ENCODE measurements at places on chromosomes 4 and X.

- no peak for DNase-seq
These were observed 80.9 kb upstream of the MSANTD1 start for GRCh38 chr4:3168029-3168428.

- no peak for DNase-seq
These were observed 25.0 kb upstream of the TRPC5OS start for GRCh38 chrX:111850975-111851374.

GRCh38 chr4:148016063-148016637 is 284.3 kb downstream of the ARHGAP10 start:
- DNase-seq, result no peak

DNA sequence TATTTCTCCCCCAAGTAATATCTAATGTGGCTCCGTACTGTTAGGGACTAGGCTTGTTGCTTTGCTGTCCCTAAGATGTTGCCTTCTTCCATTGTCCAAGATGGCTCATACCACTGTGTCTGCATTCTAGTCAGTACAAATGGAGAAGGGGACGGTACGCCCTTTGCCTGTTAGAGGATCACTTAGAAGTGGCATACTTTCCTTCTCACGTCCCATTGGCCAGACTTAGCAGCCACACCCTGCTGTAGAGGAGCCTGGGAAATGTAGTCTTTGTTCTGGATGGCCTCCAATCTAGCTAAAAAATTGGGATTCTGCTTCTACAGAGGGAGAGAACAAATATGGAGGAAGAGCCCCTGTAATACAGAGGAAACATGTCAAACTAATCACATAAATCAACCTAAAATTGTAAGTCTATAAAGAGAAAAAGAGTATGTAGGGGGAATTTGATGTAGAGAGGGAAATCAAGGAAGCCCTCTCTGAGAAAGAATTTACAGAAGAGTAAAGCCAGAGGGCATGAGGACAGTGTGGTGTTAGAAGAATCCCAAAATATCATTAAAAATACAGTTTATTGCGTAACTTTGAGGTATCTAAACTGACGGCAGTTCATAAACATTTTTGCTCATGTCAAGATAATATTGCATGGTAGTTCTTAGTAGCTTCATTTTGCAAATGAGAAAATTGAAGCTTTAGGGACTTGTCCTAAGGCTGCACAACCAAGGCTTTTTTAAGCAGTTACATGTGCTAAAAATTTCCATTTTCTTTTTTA is 15.1 kb downstream of the PRIMPOL start:
- DNase-seq, result no peak

DNA sequence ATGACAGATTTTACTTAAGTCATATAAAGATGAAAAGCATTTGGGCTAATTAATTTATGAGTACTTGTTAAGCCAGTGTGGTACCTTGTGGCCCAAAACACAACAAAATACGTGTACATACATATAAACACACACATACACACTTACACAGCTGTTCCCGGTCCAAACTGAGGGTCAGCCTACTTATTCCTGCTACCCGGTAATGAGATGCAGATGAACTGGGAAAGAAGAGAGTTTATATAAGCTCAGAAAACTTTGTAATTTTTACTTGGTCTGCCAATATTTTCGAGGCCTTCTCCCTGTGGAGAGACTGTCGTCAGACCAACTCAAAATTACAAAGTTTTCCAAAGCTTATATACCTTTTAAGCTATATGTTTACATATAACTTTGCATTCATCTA is 25.8 kb upstream of the PBDC1 start:
- DNase-seq, result no peak

GRCh38 chr4:159829184-159829583 is 726.3 kb downstream of the RAPGEF2 start:
- DNase-seq, result no peak

- no peak for DNase-seq
These were observed 137.2 kb downstream of the SH3KBP1 start for GRCh38 chrX:19750028-19750782.

DNA sequence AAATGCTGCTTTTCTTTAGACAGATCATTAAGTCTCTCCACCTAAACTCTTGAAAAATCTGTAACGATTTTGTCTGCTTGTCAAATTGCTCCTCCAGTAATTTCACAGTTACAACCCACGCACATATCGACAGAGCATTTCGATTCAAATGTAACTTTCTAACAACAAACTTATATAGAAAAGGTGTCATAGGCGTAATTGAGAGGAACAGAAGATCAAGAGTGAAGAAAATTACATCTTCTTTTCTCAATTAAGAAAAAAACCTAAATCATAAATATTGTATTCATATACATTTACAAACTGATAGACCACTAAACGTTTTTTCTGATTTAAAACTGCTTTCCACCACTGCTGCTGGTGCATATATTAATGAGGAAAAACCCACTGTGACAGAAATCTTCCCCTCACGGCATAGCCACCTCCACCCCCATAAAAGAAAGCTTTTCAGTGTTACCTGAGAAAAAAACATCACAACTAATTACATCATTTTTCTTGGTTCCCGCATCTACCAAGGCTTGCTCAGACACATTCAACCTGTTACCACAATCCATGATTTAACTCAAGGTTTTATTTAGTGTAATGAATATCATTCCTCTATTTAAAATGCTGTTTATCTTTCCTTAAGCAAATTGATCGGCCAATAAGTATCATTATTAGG is 1.9 kb downstream of the GPM6A start:
- no peak for DNase-seq

GRCh38 chr4:38634047-38634759 is 29.8 kb upstream of the KLF3 start:
- DNase-seq, result no peak

DNA sequence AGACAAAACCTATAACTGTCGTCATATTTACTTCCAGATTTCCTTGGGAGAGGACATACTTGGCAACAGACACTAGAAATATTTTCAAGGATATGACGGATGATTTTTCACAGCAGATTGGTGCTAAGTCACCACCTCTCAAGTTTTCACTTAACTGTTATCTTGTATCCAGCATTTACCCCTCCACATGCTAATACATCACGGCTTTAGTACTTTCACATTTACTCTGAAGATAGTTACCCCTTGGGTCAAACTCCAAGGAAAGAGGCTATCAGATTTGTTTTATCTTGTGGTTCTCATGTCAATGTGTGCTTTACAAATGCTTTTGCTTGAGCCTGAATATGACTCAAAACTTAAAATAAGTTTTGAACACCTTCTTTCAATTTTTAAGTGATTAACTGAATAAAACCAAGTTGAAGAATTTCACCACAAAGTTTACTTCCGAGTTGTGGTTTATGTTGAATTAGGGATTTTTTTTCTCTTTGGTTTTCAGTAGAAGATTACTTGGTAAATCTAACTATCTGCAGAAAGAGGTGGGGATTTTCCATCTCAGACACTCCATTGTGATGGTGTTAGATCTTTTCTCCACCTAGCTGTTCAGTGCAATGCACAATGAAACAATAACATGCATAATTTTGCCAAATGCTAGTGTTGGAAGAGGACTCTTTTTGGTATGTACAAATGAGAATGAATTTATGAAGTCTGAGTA is 75.4 kb upstream of the FAT1 start:
- DNase-seq, result no peak

DNA sequence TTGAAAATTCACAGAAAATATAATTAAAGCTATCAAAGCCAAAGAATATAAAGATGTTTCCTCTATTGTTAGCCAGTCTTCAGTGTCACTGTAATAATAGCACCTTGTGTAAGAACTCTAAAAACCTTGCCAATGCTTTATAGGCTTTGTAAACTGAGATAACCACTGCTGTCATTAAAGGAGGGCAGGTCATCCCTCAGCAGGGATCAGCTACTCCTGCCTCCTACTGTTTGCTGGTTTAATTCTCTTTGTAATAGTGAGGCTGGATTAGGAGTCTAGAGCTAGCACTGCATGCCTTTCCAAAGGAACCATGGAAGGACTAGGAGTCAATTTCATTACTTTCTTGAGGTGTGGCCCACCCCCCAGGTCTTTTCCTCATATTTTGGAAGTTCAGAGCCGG is 46.2 kb downstream of the FHIP1A start:
- no peak for DNase-seq

DNA sequence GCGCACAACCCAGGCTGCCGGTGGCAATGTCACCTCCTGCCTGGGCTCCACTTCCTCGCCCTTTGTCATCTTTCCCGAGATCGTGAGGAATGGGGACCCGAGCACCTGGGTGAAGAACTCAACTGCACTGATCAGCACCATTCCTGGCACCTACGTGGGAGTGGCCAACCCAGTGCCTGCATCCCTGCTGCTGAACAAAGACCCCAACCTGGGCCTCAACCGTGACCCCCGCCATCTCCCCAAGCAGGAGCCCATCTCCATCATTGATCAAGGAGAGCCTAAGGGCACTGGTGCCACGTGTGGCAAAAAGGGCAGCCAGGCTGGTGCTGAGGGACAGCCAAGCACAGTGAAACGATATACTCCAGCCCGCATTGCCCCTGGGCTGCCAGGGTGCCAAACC is 32.3 kb downstream of the BCORL1 start:
- no peak for DNase-seq

- no peak for DNase-seq
These were observed 117.2 kb upstream of the FAT1 start for GRCh38 chr4:186840771-186841301.

GRCh38 chr4:94358101-94358500 is 15.5 kb upstream of the HPGDS start:
- DNase-seq, result no peak

DNA sequence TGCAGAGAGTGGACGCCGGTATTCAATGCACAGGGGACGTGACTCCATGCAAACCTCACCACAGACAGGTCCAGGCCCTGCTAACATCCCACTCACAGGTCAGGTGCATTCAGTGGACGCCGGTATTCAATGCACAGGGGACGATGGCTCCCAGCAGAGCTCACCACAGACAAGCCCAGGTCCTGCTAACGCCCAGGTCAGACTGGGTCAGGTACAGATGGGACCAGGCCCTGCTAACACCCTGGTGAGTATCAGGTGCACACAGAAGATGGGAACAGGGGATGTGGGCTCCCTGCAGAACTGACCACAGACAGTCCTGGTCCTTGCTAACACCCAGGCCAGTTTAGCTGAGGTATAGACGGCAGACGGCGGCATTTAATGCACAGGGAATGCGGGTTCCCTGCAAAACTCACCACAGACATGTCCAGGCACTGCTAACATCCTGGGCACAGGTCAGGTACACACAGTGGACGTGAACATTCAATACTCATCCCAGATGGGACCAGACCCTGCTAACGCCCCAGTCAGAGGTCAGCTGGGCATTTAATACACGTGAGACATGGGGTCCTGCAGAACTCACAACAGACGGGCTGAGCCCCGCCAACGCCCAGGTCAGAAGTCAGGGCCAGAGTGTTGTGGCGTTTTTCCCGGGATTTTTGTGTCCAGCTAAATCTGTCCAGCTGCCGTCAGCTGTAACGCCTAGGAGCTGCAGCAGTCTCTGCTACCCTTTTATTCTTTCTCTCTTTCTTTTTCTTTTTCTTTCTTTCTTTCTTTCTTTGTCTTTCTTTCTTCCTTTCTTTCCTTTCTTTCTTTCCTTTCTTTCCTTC is 99.2 kb downstream of the SHOX start:
- no peak for DNase-seq

DNA sequence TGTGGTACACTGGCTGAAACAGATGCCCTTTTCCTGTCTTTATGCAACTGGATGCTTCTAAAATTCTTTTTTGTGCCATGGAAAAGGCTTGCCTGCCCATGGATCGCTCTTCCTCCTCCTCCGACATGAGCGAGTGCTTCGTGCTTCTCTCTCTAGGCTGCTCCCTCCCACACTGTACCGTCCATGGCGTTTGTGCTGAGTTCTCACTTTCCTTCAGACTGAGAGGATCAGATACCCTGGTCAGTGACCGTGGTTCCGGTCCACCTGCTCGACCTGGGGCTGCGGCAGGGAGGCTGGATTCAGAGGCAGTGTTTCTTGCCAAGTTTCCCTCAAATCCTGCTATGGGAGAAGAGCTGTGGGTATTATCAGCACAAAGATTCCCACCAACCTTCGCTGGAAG is 10.2 kb upstream of the CLDN24 start:
- no peak for DNase-seq

DNA sequence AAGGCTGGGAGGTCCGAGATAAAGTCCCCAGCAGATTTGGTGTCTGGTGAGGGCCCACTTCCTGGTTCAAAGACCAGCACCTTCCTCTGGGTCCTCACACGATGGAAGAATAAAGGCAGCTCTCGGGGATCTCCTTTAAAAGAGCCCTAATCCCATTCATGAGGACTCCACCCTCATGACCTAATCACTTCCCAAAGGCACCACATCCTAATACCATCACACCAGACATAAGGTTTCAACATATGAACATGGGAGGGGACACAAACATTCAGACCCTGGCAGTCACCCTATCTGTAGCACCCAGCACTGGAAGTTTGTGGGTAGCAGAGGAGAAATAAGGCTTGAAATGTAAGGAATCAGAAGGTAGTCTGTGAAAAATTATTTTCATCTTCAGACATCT is 112.9 kb upstream of the NOCT start:
- DNase-seq, result no peak

DNA sequence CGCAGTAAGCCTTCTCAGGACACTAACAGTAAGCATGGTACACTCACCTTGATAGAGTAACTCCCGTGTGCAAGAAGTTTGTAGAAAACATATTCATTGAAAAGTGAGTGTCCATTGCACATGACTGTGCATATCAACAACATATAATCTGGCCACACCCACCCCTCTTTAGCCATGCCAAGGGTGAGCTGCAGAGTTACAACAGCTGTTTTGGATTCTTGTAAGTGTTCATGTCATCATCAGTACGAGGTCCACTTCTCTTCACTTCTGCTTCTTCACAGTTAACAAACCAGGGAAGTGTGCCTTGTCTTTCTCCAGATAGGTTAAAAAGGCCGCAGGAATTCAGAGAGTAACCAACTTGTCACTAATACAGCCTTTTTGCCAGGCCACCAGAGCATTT is 116.6 kb downstream of the IRF2 start:
- no peak for DNase-seq

Data from NCI-H187 (cell line).